ENCODE measurements at places on chromosomes 5 and 9.

- DNase-seq, result no peak
These were observed 15.1 kb upstream of the CSNK1G3 start for GRCh38 chr5:123496892-123497291.

GRCh38 chr5:148179234-148179824, 11.0 kb downstream of the SPINK14 start:
- peak; percentile 45 for DNase-seq

GRCh38 chr9:120151806-120152205, 428.2 kb downstream of the CDK5RAP2 start:
- DNase-seq, result no peak

DNA sequence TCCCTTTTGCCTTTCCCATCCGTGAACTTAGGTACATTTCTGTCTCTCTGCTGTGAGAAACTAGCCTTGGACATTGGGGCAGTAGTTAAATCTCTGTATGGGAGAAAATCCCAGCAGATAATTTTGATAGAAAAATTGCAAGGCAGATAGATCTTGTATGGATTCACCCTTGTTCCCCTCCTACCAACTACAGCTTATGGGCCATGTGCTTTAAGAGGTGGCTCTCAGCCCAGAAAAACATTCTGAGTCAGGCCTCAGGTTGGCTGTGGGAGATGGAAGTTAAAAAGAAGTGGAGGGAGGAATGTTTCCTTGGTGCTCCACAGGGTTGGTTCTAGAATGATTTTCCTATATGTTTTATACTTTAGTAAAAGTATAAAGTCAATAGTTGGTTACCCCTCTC, 1.4 kb upstream of the KDM3B start:
- no peak for DNase-seq

DNA sequence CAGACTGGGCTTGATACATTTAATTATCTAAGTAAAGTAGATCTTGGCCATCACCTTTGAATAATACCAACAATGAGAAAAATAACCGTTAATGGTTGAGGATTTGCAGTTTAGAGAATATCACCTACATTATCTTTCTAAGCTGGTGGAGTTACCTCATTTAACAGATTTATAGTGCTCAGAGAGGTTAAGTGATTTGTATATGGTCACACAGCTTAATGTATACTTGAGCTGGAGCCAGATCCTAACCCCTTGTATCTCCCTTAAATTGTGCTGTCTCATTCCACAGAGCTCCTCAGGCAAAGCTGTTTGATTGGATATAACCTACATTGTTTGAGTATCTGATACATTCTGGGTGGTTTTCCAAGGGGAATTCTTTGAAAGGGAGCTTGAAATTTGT, 57.8 kb downstream of the INSYN2B start:
- no peak for DNase-seq
